ENCODE measurements at places on chromosomes 16 and 17.

DNA sequence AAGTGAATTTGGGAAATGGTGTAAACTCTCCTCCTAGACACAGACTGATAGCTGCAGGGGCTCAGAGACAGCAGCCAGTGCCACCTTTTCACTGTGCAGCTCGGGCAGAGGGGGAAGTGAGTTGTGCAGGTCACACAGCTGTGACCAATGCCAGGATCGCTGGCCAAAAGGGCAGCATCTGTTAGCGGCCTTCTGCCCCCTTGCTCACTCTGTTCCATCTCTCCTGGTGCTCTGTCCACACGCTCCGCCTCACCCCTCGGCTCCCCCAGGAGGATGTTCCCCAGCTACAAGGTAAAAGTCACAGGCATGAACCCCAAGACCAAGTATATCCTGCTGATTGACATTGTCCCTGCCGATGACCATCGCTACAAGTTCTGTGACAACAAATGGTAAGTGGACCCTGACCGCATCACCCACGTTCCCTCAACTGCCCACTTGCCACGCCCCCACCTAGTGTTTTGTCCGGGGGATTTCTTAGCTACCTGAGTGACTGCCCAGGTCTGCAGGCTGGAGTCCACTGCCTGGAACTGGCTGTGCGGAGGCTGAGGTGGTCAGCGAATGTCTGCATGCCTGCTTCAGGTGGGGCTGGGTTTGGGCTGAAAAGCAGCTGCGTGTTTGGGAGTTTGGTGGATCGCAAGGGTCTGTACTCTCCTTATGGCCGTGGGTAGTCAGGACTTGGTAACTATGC is 13.5 kb downstream of the TBX4 start:
- DNase-seq, result no peak

DNA sequence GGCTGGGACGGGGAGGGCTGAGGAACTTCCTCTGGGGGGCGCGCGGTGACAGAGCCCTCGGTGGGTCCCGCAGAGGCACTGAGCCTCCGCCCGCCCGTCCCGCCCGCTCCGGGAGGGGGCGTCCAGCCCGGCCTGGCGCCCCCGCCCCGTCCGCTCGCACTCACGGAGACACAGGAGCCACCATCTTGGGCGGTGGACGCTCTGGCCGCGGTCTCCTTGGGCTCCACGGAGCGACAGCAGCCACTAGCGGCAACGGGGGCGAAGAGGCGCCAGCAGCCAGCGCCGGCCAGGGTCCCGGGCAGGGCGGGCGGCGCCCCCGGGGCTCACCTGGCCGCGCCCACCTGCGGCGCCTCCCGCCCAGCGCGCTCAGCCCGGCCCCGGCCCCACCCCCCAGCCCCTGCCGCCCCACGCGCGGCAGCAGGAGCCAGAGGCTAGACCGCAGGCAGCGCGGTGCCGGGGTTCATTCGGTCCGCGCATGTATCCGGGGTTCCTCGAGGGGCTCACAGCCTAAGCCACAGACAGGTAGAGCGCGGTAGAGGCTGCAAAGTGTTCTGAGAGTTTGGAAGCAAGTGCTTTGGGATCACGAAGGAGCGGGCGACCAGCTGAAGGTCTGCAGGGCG is at the start of gene C17orf113:
Gene C17orf113 (minus strand): TSS at position 209 of the 620 bp plus-strand sequence. CDS start 7,225 bp downstream, outside the sequence.
- peak; percentile 37 for DNase-seq

DNA sequence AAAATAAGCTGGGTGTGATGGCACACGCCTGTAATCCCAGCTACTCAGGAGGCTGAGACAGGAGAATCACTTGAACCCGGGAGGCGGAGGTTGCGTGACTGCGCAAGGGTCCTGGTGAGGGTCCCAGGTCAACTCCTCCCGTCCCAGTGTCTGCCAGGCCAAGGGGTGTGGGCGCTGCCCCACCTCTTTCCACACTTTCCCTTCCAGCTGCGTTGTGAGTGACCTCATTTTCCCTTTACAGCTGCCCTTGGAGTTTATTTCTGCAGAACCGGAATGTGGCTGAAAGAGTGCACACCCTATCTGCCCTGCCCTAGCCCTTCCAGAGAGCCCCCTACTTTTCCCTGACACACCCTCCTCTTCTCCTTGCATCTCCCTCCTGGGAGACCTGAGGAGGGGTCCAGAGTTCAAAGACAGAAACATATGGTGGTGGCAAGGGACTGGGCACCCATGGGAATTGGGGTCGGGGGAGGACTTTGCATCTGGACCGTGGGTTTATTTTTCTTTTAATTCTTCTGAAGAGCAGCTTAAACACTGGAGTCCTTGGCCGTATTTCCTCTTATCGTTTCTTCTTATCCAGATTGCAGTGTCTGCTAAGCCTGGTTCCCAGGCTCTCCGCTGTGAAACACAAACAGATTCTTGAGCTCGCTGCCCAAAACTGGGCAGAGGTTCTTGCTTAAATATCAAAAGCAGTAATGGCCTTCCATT is 20.9 kb downstream of the MRC2 start:
- DNase-seq, result no peak

- DNase-seq, result no peak
Measured at GRCh38 chr17:28716740-28717577, 709 bp downstream of the RAB34 start.

DNA sequence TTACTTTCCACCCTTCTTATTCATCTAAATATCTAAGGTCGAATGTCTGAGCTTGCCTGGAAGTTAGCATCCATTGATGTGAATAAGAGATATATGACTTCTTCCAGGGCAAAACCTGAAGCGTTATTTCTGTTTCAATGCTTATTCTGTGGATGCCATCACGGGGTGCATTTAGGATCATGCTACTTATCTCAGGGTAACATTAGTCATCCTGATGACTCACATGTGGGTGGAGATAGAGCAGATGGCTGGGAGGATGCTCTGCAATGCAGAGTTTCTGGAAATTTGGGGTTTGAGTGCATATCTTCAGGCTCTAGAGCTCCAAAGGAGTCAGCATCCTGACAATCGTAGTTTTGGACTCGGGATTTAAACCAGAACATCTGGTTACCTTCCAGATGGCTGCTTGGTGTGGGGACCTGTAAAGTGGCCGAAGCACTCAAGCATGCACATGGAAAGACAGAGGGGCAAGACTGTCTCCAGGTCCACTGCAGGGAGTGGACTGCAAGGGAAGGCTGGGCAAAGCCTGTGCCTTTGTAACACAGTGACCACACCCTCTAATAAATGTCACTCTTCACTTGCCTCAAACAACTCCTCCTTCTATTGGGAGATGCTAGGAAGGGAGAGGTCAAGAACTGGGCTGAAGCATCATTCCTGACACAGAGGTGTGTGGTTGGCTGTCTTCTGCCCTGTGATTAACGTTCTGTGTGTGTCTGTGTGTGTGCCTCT is 175.2 kb upstream of the SALL1 start:
- no peak for DNase-seq

DNA sequence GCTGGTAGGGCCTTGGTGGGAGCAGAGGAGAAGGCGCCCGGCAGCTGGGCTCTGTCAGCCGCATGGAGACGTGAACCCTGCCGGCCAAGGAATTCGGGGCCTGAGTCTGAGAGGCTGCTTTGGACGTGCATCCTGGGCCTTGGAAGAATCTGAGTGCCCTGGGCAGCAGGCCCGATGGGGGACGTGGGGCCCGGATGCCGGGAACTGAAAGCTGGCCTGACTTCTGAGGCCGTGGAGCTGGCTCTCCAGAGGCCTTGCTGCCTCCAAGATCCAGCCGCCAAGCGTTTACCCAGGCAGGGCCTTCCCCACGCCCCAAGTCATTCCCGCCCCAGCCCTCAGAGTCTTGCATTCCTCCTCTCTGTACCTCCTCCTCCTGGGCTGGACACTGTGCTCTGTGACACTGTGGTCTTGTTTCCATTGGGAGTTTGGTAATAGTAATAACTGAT is 37.2 kb downstream of the NKD1 start:
- DNase-seq, result no peak

GRCh38 chr16:56558024-56558747 is 6.7 kb upstream of the MT4 start:
- DNase-seq, result no peak

DNA sequence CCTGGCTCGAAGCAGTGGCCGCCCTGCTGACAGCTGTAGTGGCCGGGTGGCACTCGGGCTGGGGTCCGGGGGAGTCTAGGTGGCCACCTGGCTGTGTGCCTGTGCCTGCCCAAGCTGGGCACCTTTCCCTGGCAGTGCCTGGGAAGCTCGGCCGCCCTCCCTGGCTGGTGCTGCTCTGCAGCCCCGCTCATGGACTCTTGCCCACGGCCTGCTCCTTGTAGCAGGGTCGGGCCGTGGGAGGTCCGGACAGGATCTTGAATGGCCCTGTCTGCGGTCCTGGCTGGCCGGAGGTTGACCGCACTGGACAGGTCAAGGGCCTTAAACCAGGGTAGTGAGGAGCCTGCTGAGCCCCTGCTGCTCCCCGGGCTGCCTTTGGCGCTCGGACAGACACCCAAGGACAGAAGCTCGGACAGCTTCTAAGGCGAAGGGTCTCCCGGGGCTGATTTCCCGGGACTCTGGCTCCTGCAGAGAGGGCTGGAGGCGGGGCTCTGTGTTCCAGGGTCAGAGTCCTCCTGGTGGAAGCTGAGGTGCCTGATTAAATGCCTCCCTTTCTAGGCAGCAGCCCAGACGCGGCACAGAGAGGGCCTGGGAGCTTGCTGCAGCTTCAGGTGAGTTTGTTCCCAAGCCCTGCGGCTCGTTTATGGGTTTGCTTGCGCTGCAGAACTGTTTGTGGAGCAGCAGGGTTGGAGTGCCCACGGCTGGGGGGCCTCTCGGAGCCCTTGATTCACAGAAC is 6.0 kb downstream of the CAPN15 start:
- DNase-seq, result no peak

DNA sequence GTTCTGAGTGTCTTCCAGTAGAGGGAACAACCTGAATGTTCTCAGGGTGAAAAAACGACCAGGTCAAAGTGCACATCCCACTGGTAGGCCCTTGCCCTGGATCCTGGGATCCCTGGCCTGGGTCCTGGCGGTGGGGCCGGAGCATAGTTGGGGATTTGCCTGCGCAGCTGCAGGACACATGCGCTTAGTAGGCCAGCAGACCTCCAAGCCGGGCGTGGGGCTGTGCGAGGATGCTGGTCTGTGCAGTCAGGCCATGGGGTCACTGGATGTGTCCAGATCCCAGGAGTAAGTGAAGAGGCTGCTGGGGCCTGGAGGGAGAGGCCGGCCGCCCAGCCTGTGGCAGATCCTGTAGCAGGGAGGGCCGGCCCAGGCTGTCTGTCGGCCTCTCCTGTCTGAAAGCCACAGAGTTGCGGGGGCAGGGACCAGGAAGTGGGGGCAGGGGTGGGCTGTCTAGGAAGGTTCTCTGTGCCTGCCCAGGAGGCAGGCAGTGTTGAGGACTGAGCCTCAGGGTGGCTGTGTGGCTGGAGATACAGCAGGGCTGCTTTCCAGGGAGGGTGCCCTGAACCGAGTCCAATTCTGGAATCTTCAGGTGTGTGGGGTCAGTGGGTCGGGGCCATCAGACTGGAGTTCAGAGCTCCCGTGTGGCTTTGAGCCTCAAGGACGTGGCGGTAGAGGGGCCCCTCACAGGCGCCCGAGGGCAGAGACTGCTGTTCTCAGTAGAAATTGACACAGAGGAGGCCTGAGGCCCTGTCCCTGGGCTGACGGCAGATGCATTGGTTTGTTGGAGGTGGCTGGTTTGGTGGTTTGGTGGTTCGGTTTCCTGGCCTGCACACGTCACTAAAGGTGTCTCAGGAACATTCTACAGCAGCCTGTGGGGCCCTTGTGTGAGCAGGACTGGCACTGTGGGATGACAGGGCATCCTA is 17.2 kb upstream of the NUDT16L1 start:
- DNase-seq, result peak; percentile 61

DNA sequence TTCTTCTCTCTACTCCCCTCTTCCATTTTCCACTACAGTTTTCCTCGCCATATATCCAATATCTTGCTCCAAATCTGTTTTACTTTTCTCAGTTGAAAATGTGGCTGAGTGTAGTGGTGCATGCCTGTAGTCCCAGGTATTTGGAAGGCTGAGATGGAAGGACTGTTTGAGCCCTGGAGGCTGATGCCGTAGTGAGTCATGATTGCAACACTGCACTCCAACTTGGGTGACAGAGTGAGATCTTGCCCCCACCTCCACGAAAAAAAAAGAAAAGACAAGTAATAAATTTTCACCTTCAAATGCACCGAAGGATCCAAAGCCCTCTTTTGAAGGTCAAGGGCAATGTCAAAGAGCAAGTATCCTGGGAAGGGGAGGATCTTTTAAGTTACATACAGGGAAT is 592.3 kb downstream of the TMEM114 start:
- no peak for DNase-seq

- no peak for DNase-seq
Measured at GRCh38 chr17:66326476-66327047, 24.1 kb downstream of the PRKCA start.

GRCh38 chr17:15273141-15273793 is 8.1 kb upstream of the PMP22 start:
- DNase-seq, result no peak

DNA sequence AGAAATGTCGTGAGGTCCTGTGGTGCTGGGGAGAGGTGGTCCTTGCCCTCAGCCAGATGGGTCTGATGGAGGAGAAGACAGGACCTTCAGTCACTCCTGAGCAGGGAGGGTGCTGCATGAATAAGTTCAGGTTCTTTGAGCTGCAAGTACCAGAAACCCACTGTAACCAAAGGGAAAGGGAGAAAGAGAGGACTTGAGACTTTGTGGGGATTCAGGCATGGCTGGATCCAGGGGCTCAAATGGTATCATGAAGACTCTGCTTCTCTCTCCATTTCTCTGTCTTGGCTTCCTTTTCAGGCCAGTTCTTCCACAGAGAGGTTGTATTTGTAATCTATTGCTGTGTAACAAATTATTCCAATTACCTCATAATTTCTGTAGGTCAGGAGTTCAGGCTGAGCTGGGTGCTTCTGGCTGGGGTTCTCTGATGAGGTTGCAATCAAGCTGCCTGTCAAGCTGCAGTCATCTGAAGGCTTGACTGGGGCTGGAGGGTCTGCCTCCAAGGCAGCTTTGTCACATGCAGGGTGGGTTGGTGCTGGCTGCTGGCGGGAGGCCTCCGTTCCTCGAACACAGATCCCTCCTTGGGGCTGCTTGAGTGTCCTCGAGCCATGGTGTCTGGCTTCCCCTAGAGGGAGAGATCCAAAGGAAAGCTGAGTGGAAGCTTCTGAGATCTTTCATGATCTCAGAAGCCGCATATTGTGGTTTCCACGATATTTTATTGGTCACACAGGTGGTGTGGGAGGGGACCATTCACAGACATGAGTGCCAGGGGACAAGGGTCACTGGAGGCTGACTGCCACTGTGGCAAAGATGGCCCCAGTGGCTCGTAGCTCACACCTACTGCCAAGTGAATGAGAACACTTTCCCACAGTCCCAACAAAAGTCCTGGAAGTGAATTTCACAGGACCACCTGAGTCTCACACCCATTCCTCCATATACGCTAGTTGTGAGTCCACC is 5.9 kb upstream of the ADCY7 start:
- no peak for DNase-seq

- DNase-seq, result no peak
Measured at GRCh38 chr16:10575506-10576130, 4.8 kb downstream of the EMP2 start.

DNA sequence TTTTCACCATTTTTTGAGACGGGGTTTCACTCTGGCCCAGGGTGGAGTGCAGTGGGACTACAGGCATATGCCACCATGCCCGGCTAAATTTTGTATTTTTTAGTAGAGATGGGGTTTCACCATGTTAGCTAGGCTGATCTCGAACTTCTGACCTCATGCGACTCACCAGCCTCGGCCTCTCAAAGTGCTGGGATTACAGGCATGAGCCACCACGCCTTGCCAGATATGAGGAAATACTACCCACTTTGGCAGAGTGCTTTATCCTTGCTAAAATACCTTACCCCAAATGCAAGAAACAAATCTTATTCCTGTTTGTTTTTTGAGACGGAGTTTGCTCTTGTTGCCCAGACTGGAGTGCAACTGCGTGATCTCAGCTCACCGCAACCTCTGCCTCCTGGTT is 62.9 kb upstream of the MGAT5B start:
- DNase-seq, result no peak

- no peak for DNase-seq
Measured at GRCh38 chr16:55834049-55834448, 1.2 kb upstream of the CES1 start.

GRCh38 chr17:68196394-68197090 is 51.3 kb upstream of the AMZ2 start:
- DNase-seq, result peak; percentile 29

Data from activated naive CD4-positive, alpha-beta T cell treated with Interleukin-2 at 50 U/mL for 16 hours (primary cell).